Stimulated activated CD4-positive, alpha-beta T cell treated with anti-CD3 and anti-CD28 coated beads, Interleukin-1b, Interleukin-23, amount 100 ng/mL, for 1 hour (primary cell): ENCODE measurements at places on chromosomes 7 and 10.

DNA sequence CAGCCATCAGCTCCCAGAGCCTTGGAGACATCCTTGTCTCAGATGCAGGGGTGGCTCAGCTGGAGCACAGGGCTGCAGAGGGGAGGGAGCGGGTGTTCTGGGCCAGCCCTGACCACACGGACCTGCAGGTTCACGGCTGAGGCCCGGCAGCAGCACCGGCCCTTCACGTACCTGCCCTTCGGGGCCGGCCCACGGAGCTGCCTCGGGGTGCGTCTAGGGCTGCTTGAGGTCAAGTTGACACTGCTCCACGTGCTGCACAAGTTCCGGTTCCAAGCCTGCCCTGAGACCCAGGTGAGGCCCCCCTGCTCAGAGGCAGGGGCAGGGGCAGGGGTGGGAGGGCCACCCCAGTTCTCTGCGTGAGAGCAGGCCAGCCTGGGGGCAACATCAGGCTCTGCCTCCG lies 45.2 kb downstream of the PARP12 start:
- DNase-seq = no peak

DNA sequence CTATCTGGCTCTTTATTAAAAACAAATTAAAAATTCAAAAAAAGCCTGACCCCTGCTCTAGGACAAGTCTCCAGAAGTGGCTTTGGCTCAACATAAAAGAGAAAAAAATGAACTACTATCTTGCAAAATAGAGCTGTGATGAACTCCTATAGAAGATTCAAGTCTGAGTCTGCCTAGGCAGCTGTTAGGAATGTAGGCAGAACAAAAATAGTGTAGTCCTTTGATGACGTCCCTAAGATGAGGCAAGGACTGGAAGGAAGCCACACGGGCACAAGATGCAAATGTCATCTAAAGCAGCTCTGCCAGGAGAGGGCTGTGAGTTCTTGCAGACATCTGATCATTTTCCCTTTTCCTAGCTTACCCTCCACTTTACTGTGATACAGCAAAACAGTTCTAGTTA lies 20.5 kb downstream of the ASNS start:
- DNase-seq = no peak

DNA sequence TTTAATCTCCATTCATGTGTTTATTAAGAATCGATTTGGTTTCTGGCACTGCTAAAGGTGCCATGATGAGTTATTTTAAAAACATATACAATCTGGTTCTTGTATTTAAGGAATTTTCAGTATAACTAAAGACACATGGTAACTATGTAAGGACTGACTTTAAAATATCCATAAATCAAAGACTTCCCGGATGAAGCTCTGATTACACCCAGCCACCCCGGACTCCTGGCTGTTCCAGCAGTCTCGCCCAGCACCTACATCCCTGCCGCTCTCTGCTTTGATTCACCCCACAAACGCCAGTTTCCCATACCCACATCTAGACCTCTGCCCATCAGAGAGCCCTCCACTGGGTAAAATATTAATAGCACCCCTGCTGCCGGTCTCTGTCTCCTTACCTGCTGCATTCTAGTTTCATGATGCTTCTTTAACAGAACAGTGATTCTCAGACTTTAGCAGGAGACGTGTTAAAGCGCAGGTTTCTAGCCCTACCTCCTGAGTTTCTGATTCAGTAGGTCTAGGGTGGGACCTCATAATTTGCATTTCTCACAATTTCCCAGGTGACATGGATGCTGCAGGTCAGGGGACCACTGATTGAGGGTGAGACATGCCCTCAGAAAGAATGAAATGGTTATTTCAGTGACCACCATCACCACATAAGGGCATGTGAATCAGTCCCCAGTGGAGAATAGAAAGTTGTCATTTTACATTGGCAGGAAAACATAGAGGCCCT lies 185.7 kb downstream of the KIAA1217 start:
- DNase-seq = no peak

DNA sequence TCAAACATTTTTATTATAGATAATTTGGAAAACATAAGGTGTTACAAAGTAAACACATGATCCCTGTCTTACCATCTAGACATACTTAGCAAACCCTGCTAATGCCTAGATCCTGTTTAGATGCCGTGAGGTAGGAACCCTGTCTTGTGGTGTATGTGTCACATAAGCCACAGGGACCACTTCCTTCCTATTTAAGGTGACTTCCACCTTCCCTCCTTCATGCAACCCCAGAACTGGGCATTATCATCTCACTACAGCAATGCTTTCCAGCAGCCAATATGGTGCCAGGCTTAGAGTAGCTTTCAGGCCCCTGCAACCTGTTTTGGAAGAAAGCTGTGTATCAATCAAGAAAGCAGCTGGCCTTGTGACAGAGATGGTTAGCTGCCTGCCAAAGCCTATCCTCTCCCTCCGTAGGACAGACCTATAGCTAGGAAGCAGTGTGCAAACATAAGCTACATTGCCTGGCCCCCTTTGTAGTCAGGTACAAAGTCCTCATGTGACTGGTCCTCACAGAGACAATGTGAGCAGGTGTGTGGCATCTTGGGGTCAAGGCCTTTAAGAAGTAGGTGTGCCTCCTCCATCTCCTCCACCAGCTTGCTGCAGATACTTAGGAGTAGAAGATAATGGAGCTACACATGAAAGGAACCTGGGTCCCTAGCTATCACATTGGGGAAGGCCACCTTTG lies 146.8 kb downstream of the SPAG6 start:
- no peak for DNase-seq
